ENCODE measurements at places on chromosomes 12 and 14. TPM values are rescaled to one million over a fixed set of nuclear protein-coding genes. Genes with fewer than 3 reads are reported as not detected.

DNA sequence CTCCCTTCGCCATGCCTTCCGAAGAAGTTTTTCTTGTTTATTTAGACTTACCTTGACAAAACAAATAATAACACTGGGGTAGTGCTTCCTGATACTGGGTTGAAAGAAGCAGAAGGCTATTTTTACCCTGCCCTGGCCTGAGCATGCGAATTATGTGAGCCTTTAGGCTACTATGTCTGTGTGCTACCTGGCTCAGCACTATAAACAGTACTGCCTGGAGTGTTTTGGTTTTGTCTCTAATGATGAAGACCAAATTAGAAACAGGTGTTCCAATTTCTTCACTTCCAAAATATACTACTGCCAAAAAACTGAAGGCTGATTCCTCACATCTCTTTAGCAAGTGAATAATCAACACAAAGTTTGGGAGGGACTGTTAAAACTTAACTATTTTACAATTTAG, 7.6 kb upstream of the OVCH1 start:
- DNase-seq, result no peak

The IRAK3 gene
- total RNA-seq, result 7.9 TPM

DNA sequence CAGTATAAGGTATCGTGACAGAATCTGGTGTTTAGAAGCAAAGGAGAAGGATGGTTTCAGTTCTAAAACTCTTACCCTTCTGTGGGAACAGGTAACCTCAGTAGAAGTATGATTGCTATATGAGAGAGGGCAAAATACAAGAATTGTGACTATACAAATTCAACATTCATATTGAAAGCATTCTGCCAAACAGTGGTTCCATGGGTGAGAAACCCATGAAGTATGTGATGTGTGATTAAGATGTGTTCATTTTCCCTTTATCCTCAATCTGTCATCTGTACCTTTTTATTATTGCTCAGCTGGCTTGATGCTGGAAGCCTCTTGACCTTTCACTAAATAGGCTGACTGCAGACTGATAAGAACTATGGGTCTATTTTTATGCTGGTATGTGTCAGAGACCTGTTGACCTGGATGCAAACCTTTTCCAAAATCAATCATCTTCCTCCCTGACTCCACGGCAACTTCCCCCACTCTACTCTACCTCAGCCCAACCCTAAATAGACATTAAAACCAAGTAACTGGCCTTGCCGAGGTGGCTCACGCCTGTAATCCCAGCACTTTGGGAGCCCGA, 109.6 kb downstream of the STXBP6 start:
- no peak for DNase-seq

The FOXG1 gene
- not detected for total RNA-seq

The PMCH gene
- not detected for total RNA-seq

DNA sequence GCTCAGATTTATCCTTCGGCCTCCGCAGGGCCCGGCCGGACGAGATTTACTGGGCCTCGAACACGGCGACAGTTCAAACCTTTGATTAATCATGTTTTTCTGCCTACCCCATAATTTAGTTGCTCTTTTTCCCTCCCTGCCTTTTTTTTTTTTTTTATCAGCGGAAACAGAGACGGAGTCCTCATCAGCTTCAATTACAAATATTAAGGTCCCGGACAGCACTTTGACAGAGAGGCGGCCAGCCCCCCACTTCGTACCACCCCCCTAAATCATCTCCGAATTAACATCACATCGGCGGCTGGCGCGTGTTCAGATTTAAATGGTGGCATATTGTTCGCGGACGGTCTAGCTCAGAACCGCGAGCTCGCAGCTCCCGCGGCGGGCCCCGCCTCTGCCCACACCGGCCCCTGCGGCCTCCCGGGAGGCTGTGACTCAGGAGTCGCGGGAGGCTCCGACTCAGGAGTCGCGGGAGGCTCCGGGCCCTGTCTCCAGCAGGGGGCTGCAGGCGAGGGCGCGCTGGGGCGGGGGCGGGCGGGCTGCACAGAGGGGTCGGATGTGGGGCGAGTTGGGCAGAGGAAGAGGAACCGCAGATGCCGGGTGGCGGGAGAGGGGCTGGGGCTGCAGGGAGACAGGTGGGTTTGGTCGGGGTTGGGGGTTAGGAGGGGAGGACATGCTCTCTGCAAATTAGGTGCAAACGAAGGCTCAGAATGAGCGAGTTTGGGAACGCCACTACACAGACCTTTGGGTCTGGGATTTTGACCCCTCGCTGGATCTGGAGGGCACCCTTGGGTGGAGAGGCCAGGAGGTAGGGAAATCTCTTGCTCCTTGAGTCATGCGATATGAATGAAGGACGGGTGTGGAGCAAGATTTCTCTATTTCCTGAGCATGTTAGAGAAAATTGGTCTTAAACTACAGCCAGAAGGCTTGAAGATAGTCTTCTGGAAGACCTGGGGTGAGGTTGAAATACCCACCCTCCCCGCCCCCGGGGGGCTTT, 19.6 kb upstream of the ATP5MC2 start:
- DNase-seq, result no peak

- no peak for DNase-seq
These were observed 29.3 kb upstream of the PLEK2 start for GRCh38 chr14:67441256-67441655.

DNA sequence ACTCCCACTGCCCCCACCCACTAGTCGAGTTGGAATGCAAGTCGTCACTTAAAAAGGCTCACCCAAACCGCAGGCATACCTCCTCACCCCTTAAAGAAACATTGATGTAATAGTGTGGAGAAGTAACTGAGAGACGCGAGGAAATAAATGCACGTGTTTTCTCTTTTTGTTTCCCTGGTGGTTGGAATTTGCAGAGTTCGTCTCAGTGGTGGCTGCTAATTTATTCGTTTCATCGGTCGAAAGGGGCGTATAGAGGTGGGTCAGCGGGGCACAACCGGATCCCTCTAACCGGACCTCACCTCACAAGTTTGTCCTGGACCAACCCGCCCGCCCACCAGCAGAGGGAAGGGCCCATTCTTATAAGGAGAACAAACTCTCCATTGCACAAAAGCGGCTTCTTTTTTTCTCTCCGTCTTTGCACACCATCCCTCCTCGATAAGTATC, 5.0 kb upstream of the NPAS3 start:
- no peak for DNase-seq
